Lower lobe of right lung (tissue), 2 donors: ENCODE measurements at places on chromosomes 11 and 22. TPM values are rescaled to one million over a fixed set of nuclear protein-coding genes. Genes with fewer than 3 reads are reported as not detected.

DNA sequence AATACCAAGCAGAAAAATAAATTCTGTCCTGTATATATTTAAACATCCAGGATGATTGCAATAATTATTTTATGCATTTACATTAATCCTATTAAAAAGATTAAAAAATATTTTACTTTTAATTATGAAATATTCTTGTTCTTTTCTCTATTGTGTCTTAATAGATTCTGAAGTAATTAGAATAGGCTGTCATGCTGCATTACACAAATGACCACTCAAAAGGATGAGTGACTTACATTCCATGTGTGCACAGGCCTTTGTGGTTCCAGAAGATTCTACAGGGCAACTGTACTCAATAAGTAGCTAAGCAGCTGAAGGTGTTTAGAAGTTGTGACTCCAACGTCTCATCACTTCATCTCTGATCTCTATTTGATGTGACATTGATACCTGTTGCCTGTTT, 745.9 kb upstream of the CCDC179 start:
- DNase-seq = no peak
- H3K27me3 ChIP-seq = no peaks in the 10 kb centered on the region
- no peak overlapping the region for H3K27ac ChIP-seq
- H3K4me1 ChIP-seq = no peaks in the 10 kb centered on the region
- H3K36me3 ChIP-seq = no peaks in the 10 kb centered on the region
- no peak overlapping the region for H3K4me3 ChIP-seq

DNA sequence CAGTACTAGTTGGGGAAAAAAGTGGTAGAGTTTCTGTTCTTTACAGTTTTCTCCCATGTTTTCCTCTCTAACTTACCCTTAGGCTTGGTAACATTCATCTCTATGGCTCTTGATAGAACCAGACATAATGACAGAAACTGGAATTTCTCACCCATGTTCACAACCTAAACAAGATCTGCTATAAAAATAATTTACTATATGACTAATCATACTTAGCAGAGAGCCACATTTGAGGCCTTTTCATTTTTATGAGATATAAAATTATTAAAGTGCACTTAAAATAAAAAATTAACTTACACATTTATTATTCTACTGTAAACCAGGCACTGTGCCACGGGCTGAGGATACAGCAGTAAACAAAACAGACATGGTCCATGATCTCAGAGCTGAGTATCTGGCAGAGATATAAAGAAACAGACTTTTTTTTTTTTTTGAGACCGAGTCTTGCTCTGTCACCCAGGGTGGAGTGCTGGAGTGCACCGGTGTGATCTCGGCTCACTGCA, 98.1 kb downstream of the GAB2 start:
- peaks cover 30% of the 10 kb centered on the region for H3K4me1 ChIP-seq
- H3K4me3 ChIP-seq = no peak overlapping the region
- no peaks in the 10 kb centered on the region for H3K36me3 ChIP-seq
- H3K27me3 ChIP-seq = no peaks in the 10 kb centered on the region

- no peak for DNase-seq
- H3K4me3 ChIP-seq = no peak overlapping the region
- peaks cover 42% of the 10 kb centered on the region for H3K4me1 ChIP-seq
- no peaks in the 10 kb centered on the region for H3K27me3 ChIP-seq
- H3K36me3 ChIP-seq = no peaks in the 10 kb centered on the region
- no peak overlapping the region for H3K27ac ChIP-seq
These were observed 10.7 kb downstream of the KCNJ5 start for GRCh38 chr11:128901653-128902514.

- no peaks in the 10 kb centered on the region for H3K4me1 ChIP-seq
- no peak for DNase-seq
- no peak overlapping the region for H3K4me3 ChIP-seq
- H3K27ac ChIP-seq = peak overlapping the region; percentile 26
- H3K27me3 ChIP-seq = no peaks in the 10 kb centered on the region
These were observed 42.8 kb upstream of the SLC37A2 start for GRCh38 chr11:125020342-125020741.

- H3K36me3 ChIP-seq = no peaks in the 10 kb centered on the region
- H3K4me3 ChIP-seq = no peak overlapping the region
- no peaks in the 10 kb centered on the region for H3K27me3 ChIP-seq
- DNase-seq = no peak
These were observed 266.8 kb downstream of the MN1 start for GRCh38 chr22:27534720-27535125.

DNA sequence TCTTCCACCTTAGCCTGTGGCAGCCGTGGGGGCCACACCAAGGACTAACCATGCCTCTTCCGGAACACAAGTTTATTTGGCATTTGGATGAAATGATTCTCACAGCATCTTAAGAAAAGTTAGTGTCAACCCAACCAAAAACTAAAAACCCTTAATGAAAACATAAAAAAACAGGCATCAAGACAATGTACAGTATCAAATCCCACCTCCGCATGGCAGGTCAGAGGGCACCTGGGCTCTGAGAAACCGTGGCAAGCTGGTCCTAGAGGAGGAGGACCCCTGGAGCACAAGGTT, 86.0 kb downstream of the DGCR2 start:
- no peaks in the 10 kb centered on the region for H3K27me3 ChIP-seq
- DNase-seq = no peak
- peaks cover 46% of the 10 kb centered on the region for H3K36me3 ChIP-seq
- no peaks in the 10 kb centered on the region for H3K4me1 ChIP-seq
- H3K4me3 ChIP-seq = no peak overlapping the region

DNA sequence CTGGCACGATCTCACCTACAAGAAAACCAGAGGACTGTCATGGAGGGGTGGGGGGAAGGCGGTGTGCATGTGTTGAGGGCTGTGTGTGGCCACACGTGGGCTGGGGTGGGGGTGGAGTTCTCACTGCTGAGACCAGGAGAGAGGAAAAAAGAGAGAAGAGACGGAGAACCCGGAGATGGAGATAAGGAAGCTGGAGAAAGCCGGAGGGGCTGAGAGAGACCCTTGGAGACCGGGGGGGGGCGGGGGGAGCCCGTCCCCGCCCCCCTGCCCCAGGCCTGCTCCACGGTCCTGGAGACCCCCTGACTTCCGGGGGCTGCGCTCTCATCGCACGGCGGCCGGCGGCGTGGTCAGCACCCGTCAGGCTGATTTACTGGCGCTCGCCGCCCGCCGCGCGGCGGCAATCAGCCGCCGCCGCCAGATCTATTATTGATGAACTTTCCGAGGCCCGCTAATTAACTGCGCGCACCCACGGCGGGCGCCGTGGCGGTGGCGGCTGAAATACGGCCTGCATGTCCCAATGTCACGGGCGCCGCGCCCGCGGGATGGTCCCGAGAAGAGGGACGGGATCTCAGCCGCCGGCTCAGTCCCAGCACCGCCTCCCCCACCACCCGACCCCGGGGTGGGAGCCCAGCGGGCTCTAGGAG, 187.4 kb downstream of the MN1 start:
- H3K27ac ChIP-seq = no peak overlapping the region
- H3K4me1 ChIP-seq = no peaks in the 10 kb centered on the region
- peaks cover 34% of the 10 kb centered on the region for H3K27me3 ChIP-seq
- H3K36me3 ChIP-seq = no peaks in the 10 kb centered on the region
- peak overlapping the region; percentile 21 for H3K4me3 ChIP-seq
- DNase-seq = no peak

DNA sequence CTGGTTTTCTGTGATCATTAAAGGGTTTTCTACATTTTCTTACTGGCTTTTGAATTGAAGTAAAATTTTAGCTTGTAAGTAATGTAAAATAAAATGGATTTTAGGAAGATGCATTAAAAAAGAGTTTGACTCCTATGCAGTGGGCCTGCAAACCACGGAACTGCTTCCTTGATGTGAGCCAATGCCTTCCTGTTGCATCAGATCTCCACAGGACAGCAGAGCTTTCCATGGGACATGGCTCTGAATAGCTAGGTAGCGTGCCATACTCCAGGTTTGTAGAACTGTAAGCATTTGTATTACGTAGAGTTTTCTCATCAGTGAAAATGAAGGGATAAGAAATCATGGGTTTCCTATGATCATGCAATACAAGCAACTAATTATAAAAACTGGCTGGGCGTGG, 133.4 kb downstream of the SWAP70 start:
- H3K4me1 ChIP-seq = peaks cover 5% of the 10 kb centered on the region
- DNase-seq = no peak
- H3K4me3 ChIP-seq = no peak overlapping the region
- peaks cover 4% of the 10 kb centered on the region for H3K36me3 ChIP-seq
- no peak overlapping the region for H3K27ac ChIP-seq

The SERPING1 gene
- 471 TPM for total RNA-seq

The EFCAB6 gene
- 5.8 TPM for total RNA-seq
